ENCODE measurements at places on chromosomes 7 and 10.

DNA sequence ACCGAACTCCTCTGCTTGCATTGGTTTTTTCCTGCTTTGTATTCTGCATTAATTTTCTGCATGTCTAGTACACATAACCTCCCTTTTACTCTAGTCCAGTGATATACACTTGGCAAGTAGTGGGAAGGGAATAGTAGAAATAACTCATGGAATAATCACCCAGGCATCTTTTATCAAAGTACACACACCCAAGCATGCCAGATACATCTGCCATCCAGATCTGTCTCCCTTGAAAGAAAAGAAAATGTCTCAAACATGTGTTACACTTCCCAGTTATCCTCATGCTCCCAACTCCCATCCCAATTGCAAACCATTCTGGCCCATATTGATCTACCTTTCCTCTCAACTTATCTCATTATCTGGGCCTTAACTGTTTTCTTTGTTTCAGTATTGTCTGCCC, 79.0 kb downstream of the PHYHIPL start:
- no peak for DNase-seq

- no peak for DNase-seq
Measured at GRCh38 chr10:115171392-115171960, 78.3 kb downstream of the ATRNL1 start.

- no peak for DNase-seq
Measured at GRCh38 chr10:132433671-132434340, 36.8 kb downstream of the PWWP2B start.

DNA sequence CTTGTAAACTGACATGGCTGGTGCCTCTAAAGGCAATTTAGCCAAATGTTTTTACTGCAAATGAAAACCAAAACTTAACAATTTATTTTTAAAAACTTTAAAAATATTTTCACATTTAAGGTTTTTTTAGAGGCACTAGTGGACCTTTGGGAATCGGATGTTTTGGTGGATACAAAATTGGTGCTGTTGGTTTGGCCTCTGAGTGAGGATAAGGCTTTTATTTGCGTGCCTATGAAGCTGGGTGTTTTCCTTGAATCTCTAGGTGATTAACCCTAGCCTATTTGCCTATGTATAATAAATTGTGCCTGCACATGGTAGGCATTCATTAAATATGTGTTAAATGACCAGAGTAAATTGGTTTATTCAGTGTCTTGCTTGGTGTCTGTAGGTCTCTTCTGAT, 2.9 kb upstream of the SGCE start:
- DNase-seq: no peak

- DNase-seq: no peak
Measured at GRCh38 chr7:32914184-32914583, 22.6 kb upstream of the KBTBD2 start.

- no peak for DNase-seq
Measured at GRCh38 chr7:1697499-1698125, 27.5 kb downstream of the ELFN1 start.

GRCh38 chr10:101143345-101143630, 12.2 kb downstream of the TLX1 start:
- no peak for DNase-seq

All from Panc1 (cell line).